ENCODE measurements at places on chromosomes 4 and X.
A peak's percentile ranks its signal among the peaks of the same experiment; 100 is the strongest.

DNA sequence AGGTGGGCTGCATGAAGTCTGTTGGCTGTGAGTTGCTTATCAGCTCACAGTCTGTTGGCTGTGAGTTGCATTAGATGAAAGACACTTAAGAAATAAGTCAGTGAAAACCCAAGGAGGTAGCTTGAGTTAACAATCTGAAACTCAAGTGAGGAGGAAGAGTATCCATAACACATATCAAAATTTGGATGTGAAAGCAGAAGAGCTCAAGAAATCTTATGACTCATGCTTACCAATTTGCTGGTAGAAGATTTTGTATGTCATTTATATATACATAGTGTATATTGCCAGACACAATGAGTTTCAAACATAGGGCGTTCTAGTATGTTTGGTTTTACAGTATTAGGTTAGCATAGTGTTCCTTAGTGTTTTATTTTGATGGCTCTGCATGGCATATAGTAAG is 107.4 kb downstream of the DDIT4L start:
- DNase-seq = no peak

GRCh38 chr4:183411291-183411861 is 33.1 kb upstream of the CDKN2AIP start:
- DNase-seq = no peak

DNA sequence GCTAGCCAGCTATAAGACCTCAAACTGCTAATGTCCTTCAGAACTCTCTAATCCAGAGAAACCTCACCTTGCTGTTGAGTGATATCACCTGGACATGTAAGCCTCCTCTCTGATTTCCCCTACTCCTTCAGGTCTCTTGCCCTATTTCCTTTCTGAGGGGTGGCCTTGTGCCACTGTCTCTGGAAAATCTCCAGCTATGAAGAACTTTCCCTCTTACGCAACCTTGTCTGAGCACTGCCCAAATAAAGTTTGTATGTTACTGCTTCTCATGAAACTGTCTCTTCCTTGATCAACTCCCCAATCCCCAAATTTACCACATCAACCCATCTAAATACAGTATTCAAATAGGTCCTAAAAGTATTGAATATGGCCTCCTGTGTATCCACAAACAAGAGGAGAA is 53.5 kb upstream of the VEGFD start:
- DNase-seq = no peak

- no peak for DNase-seq
Measured at GRCh38 chrX:43870758-43871419, 11.4 kb downstream of the MAOB start.

DNA sequence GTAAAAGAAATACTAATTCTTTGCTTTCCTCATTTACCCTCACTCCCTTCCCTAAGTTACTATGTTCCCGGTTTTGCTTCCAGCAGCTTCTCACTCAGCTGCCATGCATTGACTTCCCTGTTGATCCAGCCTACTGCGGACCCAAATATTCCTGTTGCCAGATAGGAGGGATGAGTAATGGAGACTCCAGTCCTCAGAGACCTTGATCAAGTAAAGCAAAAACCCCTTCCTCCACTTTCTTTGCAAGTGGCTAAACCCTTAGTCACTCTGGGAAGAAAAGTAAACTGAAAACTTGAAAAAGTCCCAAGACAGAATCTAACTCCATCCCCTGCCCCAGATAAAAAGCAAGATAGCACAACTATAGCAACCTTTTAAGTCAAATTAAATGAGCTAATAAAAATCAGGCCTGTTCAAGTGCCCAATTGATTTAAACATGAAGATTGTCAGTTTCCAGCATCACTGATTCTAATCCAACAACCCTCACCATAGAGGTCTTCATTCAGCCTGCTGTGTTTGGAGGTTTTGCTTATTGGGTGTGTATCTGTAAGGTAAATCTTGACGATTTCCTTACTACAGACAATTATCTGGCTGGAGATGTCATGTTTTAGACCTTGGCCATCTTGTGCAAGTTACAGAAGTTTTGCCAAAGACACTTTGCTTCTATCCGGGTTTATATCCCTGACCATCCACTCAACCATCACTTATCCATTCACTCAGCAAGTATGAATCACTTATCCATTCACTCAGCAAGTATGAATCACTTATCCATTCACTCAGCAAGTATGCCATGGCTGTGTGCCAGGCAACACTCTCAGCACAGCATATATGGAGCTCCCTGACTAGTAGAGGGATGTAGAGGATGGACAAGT is 17.6 kb downstream of the FGFBP1 start:
- no peak for DNase-seq

- DNase-seq = no peak
Measured at GRCh38 chr4:40722576-40723161, 27.1 kb upstream of the NSUN7 start.

- no peak for DNase-seq
Measured at GRCh38 chrX:120315776-120316175, 4.5 kb upstream of the TMEM255A start.

GRCh38 chrX:68634649-68635227 is 12.7 kb upstream of the STARD8 start:
- no peak for DNase-seq

DNA sequence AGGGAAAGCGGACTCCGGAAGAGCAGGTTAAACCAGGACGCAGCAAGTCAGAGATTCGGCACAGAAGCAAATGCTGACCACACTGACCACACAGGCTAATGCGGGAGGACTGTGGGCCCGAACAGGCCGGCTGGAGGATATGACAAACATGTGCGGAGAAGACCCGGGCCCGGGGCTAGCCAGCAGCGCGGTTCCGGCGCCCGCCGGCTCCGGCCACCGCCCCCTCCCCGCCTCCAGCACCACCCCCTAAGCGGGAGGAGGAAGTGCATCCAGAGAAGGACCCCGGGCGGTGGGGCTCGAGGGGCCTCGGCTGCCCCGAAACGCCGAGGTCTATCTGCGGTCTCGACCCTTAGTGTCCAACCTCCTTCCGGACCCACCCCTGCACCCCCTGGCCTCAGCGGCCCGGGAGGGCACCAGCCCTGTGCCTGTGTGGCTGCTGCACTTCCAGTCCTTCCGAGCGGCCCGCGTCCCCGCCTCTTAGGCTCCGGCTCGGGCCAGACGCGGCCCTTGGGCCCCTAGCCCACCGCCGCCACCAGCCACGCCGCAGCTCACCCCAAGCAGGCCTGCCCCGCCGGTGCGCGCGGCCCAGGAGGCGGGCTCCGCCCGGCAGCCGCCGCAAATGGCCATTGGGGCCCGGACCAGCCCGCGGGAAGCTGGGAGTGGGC is 2.1 kb downstream of the ELOVL6 start:
- DNase-seq = peak; percentile 78

DNA sequence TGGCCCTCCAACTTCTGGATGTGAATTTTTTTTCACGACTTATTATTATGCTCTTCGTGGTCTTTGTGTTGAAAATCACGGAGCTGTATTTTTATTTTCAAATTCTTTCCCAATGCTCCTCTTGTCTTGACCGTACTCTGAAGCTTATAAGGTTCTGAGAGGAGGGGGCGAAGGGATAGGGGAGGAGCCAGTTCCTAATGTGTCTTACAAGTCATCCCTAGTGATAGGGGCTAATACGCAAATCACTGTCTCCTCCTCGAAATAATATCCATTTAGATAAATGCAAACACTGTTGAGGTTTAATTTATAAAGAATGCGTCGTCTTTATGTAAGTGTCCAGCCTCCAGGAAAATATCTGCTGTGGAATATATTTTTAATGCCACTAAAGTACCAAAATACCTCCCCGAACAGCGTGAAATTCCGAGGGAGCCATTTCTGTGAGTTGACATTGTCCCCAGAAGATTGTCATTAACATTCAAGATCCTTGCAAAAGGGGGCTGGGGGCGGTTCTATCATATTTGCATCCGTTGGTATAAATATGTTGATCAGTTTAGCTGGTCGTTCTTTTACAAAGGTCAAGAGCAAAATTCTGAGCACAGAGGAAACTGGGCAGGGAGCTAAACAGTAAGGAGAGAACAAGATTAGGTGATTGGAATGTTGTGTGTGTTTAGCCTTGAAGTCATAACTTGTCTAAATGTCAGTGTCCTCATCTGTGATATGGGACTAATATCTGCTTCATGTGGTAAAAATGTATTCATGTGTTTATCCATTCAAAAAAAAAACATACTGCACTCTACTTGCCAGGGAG is 3.7 kb upstream of the FAT1 start:
- no peak for DNase-seq

- no peak for DNase-seq
Measured at GRCh38 chr4:44319129-44319528, 129.5 kb downstream of the KCTD8 start.

DNA sequence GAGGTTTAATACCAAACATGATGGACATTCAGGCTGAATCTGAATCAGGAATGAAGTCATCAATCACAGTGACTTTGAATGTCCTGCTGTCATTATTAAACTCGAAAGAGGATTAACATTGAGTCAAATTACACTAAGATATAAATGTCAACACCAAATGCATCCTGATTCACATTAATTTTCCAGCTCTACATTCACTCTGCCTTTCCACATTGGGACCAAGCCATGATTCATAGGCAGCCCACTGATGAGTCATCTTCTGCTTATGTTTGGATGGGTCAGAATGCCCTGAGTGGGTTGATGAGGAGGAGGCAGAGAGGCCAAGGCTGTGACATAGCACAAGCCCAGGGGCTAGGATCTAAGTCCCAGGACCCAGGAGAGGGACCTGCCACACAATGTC is 247.6 kb upstream of the RPS6KA3 start:
- DNase-seq = no peak

GRCh38 chrX:46653482-46653881 is 79.9 kb downstream of the CHST7 start:
- DNase-seq = no peak

GRCh38 chrX:132033166-132033565 is 10.1 kb downstream of the STK26 start:
- DNase-seq = no peak

- no peak for DNase-seq
Measured at GRCh38 chr4:103137446-103137827, 37.8 kb upstream of the BDH2 start.

DNA sequence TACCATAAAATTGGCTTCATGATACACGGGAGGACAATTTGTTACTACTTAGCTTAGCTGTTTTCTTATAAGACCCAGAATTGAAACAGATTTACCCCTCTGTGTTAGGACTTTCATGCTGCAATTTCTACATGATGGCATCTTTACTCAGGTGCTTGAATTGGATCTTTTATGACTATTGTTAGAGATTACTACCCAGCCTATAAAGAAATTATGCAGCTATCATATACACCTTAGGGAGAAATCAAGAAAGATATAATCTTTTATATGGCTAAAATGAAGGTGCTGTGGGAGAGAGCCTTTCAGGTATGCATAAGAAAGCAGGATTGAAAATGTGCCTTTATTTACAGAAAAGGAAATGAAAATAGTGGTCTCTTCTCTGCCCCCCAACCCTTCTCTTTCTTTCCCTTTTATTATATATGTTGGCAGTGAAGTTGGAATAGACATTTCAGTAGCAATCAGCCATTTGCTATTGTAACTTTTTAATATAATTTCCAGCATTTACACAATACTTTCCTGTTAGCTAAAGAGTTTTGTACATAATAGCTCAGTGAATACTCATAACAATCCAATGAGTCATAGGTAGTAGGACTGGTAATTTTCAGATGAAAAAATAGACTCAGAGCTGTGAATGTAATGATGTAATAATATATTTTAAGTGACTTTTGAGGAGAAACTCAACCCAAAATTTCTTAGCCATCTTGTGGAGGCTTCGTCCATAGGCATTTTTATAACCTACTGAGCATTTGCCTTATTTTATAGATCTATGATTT is 311.8 kb downstream of the ADGRL3 start:
- DNase-seq = no peak

- no peak for DNase-seq
Measured at GRCh38 chr4:76801621-76802235, 96.2 kb downstream of the SOWAHB start.

DNA sequence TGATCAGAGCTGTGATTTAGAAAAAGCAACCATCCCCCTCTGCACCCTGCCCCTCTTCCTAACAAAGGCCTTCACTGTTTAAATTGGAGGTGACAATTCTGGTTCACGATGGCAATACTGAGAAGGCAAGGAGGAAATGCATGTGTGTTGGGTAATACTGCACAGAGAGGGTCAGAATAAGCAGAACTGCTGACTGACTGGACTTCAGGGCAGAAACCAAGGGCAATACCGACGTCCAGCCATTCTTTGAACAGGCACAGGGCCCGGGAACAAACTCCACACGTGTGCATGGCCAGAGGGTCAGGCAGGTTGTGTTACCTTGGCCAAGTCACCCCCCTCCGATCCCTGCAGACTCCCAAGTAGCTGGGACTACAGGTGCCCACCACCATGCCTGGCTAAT is 6.0 kb downstream of the ACSL1 start:
- DNase-seq = no peak

DNA sequence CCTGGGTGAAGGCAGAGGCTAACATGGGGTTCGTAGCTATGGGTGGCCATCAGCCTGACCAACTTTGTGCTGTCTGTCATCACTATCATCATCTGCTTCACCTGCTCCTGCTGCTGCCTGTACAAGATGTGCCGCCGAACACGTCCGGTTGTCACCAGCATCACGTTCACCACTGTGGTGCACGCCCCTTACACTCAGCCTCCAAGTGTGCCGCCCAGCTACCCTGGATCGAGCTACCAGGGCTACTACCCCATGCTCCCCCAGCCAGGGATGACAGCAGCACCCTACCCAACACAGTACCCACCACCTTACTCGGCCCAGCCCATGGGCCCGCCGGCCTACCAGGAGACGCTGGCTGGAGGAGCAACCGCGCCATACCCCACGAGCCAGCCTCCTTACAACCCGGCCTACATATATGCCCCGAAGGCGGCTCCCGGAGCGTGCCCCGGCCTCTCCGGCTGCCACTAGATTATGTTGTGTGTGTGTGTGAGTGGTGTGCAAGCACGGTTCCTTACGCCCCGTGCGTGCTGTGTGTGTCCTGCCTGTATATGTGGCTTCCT is 238.1 kb upstream of the ZCCHC13 start:
- no peak for DNase-seq

- DNase-seq = no peak
Measured at GRCh38 chrX:53595266-53595810, 91.2 kb downstream of the HUWE1 start.

DNA sequence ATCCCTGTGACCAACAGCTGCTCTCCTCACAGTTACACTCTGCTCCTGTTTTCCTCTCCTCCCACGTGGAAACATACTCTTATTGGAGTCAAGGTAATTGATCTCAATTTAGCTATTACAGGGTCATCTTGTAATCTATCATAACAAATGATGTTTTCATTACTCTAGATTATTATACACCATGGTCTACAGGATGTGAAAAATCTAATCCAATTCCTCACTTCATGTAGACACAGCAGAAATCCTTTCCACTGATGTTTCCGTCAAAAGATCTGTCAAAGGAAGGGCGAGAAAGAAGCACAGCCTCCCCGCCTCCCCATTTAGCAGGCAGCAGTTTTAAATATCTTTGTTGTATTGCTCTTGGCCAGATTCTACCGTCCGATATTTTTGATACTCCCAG is 13.7 kb upstream of the DCTD start:
- DNase-seq = no peak

- DNase-seq = no peak
Measured at GRCh38 chr4:152974468-152975379, 38.6 kb downstream of the FHDC1 start.

- no peak for DNase-seq
Measured at GRCh38 chrX:49956313-49956712, 33.9 kb downstream of the CLCN5 start.
